ENCODE measurements at places on chromosomes 2 and 18.
A peak's percentile ranks its signal among the peaks of the same experiment; 100 is the strongest.

DNA sequence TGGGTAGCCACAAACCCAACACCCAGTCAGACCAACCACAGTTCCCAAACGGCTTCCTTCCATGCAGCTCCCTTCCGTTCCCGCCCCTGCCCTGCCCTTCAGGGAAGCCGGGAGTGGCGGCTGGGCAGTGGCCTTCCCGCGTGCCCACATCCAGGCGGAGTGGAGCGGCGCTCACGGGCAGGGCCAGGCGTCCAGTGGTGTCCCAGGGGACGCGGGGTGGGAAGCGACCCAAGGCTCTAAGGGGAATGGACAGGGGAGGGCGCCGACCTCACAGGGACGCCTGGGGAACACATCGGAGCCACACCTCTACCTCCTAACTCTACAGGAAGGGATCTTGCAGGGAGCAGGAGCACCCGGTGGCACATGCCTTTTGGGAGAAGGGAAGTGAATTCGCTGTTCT is 225.9 kb upstream of the MGAT5 start:
- no peak for DNase-seq

DNA sequence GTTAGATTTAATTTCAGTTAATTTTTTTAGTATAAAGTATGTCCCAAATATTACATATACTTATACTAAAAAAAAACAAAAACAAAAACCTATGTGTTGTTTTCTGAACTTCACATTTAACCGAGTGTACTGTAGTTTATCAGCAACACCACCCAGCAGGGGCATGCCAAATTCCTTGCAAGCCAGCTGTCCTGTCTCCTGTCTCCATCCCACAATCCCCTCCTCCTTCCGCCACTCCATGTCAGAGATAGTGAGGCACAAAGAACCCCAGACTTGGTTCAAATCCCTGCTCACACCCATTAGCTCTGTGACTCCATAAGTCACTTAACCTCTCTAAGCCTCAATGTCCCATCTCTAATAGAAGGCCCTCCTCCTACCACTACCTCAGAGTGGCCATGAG is 9.4 kb downstream of the CHST10 start:
- DNase-seq, result no peak

GRCh38 chr2:46645681-46646162 is 166.4 kb downstream of the TMEM247 start:
- no peak for DNase-seq

GRCh38 chr18:29661924-29662323 is 1380.6 kb downstream of the DSC3 start:
- DNase-seq, result no peak

DNA sequence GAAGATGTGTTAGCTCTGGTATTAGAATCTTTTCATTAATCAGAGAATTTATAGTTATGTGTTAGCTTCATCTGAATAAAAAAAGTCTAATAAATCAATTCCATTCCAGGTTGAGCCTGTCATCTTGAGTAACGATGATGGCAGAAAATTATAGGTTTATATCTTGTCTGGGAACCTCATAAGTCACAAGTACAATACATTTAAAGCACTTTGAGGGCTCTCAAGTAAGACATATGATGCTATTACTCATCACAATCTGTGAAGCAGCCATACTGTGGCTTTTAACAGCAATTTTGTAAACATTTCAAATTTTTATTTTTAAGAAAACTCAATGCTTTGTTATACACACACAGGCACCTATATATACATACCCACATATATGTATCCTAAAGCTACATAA is 484.1 kb upstream of the VRK2 start:
- no peak for DNase-seq

GRCh38 chr2:112692495-112692911 is 28.3 kb upstream of the NT5DC4 start:
- peak; percentile 78 for DNase-seq

GRCh38 chr2:182682210-182682609 is 33.8 kb upstream of the DNAJC10 start:
- no peak for DNase-seq

Measured in GM20000 (cell line).